ENCODE measurements at places on chromosomes 12 and 14.
A peak's percentile ranks its signal among the peaks of the same experiment; 100 is the strongest.

DNA sequence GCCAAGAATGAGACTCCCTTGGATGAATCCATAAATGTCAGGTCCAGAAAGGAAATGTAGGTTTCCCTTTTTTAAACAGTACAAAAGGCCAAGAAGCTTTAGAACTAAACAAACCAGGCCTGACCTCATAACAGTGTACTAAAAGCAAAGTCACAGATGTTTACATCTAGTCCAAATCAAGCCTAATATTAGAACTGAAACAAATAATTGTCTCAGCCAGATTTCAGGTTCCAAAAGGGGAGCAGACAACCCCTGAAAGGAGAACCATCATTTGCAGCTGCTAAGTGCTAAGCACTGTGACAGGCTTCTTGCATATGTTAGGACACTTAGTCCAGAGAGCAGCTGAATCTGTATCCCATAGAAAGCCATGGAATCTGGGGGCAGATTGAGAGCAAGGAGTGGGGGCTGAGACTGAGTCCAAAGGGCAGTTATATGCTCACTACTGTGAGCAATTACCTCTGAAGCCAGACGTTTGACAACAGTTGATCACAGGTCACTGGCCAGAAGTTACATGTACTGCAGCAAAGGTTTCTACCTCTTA, 90.1 kb downstream of the STXBP6 start:
- DNase-seq: no peak

DNA sequence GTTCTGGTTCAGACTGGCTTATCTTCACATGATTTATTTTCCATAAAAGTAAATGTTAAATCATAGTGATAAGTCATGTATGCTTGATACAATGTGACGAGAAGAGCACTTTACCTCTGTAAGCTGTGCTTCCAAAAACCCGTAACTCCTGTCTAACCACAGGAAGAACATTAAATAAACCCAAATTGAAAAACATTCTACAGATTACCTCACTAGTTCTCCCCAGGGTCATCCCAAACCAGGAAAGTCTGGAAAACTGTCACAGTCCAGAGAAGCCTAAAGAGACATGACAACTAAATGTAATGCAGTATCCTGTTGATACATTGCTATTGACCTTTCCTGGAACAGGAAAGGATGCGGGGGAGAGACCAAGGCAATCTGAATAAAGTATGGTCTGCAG, 32.5 kb upstream of the DUSP6 start:
- no peak for DNase-seq

DNA sequence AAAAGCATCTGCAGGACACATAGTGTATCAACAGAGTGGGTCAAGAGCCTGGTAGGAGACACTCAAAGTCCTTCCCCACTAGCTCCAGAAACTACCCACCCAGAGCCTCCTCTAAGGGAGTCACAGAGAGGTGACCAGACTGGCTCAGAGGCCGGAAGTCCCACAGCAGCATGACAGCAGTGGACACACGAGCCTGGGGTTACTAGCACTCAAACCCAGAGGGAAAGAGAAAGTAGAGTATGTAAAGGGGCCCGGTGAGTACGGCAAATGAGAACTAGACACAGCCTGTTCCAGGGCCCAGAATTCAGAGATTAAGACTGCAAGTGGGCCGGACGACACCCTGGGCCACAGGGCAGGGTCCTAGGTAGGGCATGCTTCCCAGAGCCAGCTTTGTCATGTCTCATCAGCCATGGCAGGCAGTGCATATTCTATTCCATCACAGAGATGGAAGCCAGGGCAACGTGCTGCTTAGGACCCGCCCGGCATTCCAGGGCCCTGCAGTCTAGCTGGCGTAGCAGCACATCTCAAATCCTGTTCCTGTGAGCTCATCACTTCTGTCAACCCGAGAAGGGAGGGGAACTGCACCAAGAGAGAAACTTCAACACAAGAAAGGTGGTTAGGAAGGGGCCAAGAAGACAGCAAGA, 4.2 kb downstream of the IFFO1 start:
- no peak for DNase-seq

DNA sequence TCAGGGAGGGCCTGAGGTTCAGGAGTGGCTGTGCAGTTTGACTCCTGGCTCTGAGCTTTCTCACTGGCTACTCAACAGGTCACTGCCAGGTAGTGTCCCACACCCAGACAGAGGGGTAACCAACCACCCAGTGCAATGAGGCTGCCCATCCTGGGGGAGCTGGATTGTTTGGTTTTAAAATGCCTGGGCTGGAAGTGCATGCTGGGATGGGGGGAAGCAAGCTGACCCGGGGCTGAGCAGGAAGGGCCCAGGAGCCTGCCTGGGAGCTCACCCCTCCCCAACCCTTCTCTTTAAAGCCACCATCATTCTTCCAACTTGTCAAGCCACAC, 12.6 kb upstream of the ABHD12B start:
- no peak for DNase-seq

- no peak for DNase-seq
Observed at GRCh38 chr12:109369831-109370230, 22.1 kb downstream of the MYO1H start.

- no peak for DNase-seq
Observed at GRCh38 chr14:51929166-51929565, 60.2 kb upstream of the RTRAF start.

DNA sequence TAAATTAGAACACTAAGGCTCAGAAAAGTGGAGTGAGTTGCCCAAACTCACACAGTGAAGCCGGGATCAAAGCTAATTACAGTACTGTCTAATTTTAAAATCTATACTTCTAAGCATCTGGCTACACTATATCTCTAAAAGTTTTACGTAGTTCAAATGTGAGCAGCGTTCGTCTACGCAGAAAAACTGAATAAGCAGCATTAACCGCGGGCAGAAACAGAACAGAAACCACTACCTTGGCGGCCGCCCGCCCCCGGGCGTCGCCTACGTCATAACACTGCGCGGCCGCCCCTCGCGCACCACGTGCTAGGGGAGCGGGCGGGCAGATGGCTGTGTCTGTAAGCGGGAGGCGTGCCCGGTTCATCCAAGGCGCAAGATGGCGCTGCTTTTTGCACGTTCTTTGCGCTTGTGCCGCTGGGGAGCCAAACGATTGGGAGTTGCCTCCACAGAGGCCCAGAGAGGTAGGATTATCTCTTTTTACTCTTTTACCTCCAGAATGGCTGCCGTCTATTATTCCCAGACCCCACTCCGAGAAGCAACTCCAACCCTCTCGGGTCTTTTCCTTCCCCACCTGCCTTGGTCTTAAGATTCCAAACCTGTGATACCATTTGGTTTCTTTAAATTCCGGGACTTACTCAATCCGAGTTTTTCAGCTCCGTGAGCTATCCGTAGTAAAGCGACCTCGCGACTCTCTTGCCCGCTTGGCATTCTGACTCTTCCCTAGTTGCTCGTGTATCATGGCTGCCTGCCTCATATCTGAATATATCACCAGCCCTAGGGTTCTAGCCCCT, at the start of gene SPRYD4:
SPRYD4 (plus strand) TSS at position 363 of the 791 bp plus-strand sequence; CDS start at position 377, 14 bp downstream.
- DNase-seq: peak; percentile 90

DNA sequence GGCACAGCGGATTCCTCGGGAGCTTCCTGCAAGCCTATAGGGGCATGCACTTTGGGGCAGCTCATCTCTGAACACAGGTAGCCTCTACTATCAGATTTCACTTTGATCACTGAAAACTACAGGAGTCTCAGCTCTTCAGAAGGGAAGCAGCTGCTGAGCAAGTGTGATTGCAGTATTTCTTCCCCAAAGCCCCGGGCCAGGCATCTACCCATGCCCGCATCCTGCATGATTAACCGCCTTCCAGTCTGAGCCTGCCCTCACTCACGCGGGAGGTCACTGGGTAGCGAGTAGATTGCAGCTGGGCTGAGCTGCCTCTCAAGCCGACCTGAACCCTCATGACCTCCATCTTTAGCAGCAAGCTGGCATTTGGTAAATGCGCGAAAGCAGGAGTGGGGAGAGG, 334.7 kb downstream of the DPF3 start:
- DNase-seq: no peak

DNA sequence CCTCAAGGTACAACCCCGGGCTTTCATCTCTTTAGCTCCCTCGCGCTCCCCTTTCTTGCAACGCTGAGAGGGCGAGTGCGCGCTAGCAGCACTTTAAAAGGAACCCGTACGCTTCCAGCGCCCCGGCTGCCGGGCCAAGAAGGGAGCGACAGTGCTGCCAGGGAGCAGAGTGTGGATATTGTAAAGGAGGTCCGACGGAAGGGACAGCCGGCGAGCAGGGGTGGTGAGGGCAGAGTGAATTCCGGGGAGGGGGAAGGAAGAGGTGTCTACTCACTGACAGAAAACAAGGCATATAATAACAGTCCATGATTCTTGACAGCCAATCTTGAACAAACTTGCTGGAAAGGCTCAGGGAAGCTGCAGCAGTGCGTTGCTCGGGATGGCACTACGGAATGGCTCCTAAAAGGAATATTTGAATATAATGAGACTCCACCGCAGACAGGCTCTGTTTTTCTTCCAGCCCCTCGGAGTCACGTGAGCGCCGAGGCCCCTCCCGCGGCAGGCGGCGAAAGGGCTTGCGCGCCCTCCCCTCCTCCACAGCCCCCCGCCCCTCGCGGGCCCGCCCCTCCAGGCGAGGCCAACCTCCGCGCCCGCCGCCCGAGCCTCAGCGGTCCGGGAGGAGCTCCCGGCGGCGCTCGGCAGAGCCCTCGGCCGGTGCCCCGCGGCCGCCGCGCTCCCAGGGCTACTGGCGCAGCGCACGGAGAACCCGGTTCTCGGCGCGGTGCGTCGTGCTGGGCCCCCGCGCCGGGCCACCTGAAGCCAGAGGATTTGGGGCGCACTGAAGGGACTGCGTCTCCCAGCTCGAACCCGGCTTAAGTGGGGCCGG, 3.4 kb downstream of the BMP4 start:
- no peak for DNase-seq

GRCh38 chr14:92877757-92878431, 45.1 kb upstream of the CHGA start:
- DNase-seq: no peak

DNA sequence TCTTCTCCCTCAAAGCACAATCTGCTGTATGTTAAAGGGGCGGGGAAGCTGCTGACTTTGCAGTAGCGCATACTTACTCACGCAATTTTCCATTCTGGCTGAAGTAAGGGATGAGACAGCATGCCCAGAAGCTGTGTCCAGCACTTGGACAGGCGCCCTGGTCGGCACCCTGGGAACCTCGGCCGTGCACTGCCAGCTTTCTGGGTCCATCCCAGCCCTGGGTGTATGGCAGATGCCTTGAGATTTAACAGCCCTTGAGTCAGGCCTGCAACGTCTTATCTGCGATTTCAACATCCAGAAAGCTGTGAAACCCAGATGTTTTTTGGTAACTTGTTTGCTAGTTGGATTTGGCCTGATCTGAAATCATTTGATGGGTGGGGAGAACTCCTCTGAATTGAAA, 16.1 kb downstream of the EML1 start:
- no peak for DNase-seq

DNA sequence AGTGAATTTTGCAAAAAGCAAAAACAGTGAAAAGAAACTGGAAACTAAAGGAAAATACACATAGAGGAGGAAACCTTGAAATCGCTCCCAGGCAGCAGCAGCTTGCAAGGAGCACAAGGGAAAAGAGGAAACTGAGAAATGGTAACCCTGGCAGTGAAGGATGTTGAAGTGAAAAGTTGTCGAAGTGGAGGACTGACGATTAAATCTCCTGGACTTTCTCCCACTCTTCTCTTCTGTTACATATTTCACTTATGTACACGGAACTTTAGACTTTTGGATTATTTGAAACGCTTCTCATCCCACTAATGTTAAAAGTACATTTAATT, 388.8 kb upstream of the USP15 start:
- no peak for DNase-seq

DNA sequence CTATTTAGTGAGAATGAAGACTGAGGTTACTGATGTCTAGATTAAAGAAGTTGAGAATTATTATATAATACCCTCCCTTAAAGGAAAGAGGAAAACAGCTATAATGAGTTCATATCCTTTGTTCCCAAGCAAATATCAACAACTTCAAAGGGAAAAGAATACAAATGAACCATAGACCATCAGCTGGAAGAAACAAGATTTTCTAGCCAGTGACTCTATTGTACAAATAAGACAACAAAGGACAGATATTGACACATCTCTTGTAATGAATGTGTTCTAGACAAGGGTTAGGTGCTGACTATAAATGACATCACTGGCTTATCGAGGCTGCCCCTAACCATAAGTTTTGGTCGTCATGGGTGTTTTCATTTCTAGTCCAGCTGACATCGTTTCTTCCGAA, 48.2 kb downstream of the SLC38A4 start:
- no peak for DNase-seq

DNA sequence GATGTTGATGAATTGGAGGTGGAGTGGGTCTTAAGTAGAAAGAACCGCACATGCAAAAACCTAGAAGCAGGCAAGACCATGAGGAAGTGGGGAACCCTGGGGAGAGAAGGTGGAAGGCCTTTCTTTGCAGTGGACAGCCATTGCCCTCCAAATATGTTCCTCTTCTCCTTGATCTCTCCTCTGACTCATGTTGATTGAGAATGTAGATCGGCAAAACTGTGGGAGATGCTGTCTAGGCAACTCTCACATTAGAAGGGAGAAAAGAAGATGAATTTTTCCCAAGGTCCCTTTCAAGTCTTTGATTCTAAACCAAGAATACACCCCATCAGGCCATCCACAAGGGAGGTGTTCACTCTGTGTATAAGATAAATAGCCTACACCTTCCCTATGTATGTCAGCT, 257.5 kb downstream of the MSRB3 start:
- DNase-seq: no peak

GRCh38 chr12:3135522-3136461, 58.6 kb downstream of the TSPAN9 start:
- no peak for DNase-seq

- DNase-seq: no peak
Observed at GRCh38 chr14:83883732-83884131, 1646.2 kb upstream of the FLRT2 start.

Measured in stimulated activated CD4-positive, alpha-beta T cell treated with anti-CD3 and anti-CD28 coated beads, Interleukin-15, amount 100 ng/mL, for 1 hour (primary cell).